KG1 (cell line): ENCODE measurements at places on chromosomes 5 and 9.
A peak's percentile ranks its signal among the peaks of the same experiment; 100 is the strongest.

- no peak for DNase-seq
Observed at GRCh38 chr5:55636177-55636576, 75.9 kb downstream of the SLC38A9 start.

GRCh38 chr5:109836280-109836679 lies 146.6 kb downstream of the MAN2A1 start:
- no peak for DNase-seq

- no peak for DNase-seq
Observed at GRCh38 chr9:5486988-5487387, 23.3 kb upstream of the PDCD1LG2 start.

DNA sequence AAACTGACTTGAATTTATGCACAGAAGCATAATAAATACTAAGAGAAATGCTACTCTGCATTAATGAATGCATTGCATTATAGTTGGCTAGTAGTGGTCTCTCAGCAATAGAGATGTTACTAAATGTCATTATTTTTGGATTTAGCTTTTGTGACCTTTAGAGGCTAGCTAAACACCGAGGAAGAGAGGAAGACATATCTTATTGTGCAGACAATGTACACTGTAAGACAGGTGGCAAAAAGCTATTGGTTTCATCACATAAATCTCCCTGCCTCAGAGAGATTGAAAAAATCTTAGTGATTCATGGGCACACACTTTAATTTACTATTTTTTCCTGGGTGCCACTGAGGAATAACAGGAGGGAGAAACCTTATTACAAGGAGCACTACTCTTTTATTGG lies 435.9 kb downstream of the TMEM232 start:
- no peak for DNase-seq

GRCh38 chr5:133863857-133864585 lies 104.4 kb downstream of the C5orf15 start:
- DNase-seq = no peak

- DNase-seq = no peak
Observed at GRCh38 chr5:56456002-56456401, 222.9 kb upstream of the ANKRD55 start.

- no peak for DNase-seq
Observed at GRCh38 chr9:125663127-125663526, 43.9 kb downstream of the MAPKAP1 start.

DNA sequence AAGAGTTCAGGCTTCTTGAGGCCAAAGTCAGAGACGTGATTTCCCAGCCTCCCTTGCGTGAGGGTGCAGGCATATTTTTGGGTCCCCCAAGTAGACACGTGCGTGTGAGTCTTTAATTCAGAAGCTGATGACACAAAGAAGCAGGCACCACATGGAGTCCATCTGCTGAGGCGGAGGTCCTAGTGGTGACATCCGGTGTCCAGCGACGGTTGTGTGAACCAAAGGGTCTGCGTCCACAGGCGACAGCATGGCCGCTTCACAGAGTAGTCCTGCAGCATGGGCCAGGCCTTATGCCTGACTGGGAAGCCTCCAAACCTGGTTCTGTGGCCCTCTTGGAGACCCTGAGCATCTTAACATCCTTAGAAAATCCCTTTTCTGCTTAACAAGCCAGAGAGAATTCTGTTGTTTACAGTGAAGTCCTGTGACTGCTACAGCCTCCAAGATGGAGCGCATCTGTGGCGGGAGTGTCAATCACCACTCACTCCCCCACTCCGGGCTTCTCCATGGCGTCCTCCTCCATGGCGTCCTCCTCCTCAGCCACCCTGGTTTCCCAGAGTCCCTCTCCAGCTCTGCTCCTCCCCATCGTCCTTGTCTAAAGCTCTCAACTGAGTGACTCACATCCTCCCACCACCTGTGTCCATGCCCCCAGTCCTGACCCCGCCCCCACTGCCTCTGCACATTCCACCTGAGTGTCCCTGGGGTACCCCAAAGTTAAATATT lies 133.8 kb downstream of the PAX5 start:
- no peak for DNase-seq

GRCh38 chr9:121744002-121744686 lies 92.7 kb downstream of the DAB2IP start:
- DNase-seq = no peak

DNA sequence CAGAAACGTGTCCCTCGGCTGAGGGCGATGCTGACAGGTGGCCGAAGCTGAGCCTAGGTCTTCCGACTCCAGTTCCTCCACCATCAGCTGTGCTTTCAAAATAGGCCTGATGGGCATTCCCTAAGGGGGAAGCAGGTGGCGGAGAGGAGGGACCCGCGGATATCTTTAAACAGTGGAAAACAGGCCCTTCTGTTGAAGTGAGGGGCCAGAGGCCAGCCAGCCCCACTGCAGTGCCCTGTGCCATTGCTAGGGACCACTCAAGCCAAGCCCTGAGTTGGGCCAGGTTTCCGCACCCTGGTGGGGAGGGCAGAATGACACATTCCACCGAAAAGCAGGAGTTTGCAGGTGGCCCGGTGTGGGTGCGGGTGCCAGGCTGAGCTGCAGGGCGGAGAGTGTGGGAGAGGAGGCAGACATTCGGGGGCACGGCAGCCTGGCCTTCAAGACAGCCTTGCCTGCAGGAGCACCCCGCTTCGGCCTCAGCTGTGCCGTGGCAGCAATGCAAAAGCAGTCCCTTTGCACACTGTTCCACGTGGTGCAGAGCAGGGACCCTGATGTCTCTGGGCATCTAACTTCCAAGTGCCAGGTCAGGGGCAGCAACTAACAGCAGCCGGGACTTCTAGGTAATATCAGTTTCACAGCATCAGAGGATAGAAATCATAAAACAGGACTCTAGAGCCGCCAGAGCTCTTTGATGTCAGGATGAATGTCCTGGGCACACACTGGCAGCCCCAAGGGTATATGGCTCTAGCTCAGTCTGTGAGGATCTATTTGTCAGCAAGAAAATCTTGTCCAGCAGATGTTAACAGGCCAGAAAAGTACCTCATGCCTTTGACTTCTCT lies 17.2 kb downstream of the HNRNPH1 start:
- no peak for DNase-seq

DNA sequence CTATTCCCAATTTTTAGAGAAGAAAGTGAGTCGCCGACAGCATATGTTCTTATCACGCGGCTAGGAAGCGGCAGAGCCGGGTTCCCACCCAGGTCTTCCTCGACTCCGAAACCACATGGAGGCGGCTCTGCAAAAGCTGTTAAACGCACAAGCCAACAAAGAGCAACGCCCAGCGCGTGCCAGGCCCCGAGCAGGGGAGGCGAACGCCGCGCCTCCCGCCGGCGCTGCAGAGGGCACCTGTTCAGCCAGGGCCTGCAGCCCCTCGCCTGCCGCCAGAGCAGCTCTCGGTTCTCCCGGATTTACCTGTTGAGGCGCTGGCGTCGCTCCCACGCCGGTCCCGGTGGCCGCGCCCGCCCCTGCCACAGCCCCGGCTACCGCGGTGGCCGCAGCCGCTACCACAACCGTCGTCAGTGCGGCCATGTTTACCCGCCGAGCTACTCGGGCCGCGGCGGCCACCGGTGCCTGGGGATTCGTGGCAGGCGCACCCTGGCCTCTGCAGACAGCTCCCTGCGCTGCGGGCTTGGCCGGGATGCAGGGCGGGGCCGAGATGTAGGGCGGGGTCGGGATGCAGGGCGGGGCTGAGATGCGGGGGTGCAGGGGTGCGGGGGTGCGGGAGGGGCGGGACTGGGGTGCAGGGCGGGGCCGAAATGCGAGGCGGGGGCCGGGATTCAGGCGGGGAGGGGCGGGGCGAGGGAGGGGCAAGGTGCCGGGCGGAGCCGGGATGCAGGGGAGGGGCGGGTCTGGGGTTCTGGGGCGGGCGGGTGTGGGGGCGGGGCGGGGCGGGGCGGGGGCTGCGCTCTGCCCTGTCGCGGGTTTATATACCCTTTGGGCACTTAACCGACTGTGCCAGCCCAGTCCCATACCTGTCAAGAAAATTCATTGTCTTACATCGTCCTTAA lies at the start of gene CCDC112:
Gene CCDC112, minus strand, starts transcription at position 531 of the 899 bp plus-strand sequence. Its CDS starts 111 bp downstream, at position 420.
- DNase-seq = peak; percentile 3

GRCh38 chr5:11518676-11519075 lies 385.6 kb downstream of the CTNND2 start:
- DNase-seq = no peak

- no peak for DNase-seq
Observed at GRCh38 chr5:1479581-1480188, 34.4 kb upstream of the SLC6A3 start.

GRCh38 chr9:20622330-20623020 lies at the start of gene MLLT3:
MLLT3 (minus strand) TSS chr9:20622499.
- peak; percentile 74 for DNase-seq

DNA sequence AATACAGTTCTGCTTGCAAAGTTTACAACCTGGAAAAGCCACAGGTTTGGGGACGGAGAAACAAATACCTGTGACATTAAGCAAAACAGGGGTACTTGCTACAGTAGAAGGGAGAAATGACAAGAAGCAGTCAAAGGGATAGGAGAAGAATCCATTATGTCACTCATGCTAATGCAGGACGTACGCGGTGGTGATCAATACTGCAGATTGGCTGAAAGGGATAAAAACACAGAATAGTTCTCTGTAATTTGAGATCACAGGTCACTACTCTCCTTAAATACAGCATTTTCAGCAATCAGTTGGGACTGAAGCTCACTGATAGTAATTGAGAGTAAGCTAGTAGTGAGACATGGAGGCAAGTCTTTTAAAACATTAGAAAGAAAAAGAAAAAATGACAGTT lies 130.3 kb upstream of the MTAP start:
- DNase-seq = no peak

DNA sequence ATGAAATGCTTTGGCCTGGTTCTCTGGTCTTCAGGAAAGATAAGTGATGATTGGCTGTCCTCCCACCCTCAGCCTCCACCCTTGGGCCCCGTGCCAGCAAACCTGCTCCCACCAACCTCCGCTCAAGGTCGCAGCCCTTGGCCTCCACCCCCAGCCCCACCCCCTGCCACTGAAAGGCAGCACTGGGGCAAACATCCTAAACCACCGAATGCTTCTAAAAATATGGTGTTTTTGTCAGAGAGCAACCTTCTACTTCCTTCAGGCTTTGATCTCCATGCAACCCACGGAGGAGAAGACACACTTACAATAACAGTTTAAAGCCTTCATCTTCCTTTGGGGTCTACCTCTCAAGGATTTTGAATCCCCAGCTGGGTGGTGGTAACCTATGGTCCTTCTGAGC lies 24.0 kb upstream of the TCF7 start:
- DNase-seq = no peak

DNA sequence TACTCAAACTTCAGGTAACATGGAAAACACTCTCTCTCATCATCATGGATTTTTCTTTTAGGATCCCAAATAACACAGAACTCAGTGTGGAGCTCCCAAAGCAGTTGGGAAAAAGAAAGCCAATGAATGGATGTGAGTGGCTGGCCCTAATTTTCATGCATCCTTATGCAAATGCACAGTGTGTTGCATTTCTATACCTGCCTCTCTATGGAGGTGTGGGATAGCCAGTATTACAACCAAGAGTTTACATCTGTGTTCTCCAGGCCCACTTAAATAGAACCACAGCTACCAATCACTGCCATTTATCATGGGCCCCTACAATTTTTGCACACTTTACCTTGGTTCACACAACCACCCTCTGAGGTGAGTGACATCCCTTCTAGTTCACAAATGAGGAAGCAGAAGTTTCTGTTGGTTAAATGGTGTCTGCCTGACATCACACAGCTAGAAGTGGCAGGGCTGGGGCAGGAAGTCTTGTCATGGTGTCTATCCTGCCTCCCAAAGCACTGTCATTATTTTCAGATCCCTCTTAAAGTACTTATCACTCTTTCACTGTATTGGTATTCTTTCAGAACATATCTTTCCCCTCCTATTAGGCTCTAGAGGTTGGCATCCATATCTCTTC lies 17.3 kb downstream of the MAMDC2 start:
- no peak for DNase-seq

DNA sequence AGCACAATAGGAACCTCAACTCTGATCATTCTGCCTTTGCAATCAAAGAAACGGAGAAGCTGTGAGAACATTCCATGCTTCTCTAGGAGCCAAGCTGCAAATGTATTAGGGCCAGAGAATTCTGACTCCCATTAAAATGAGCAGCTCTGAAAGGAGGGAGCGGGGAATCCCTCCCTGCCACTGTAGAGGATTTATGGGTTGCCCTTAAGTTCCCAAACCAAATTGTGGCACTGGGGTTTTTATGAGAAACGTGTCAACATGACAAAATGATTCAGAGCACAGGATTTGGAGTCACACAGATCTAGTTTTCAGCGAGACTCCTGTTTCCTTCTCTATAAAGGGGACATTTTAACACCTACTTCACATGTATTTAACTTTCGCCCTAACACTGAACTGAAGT lies 1.8 kb downstream of the IL6ST start:
- DNase-seq = no peak

DNA sequence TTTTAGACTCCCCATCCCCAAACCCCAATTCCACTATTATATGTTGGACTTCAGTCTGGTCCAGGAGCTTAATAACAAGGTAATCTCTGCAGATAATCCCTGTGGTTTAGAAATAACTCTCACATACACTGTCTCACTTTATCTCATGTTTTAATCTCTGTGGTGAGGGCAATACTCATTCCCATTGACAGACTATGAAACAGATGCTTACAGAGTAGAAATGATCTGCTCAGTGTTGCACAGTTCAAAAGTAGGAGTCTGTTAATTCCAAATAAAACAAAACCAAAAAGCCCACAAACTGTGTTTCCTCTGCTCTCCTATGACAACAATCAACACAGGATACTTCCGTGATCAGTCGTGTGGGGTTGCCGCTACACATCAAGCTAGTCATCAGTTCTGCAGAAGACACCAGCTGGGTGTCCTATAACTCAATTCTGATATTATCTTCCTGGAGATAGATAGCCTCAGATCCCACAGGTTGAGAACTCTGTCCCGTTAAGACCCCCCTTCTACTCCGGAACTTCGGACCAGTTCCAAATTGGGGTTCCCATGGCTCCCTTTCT lies 26.3 kb upstream of the FANCC start:
- DNase-seq = no peak

DNA sequence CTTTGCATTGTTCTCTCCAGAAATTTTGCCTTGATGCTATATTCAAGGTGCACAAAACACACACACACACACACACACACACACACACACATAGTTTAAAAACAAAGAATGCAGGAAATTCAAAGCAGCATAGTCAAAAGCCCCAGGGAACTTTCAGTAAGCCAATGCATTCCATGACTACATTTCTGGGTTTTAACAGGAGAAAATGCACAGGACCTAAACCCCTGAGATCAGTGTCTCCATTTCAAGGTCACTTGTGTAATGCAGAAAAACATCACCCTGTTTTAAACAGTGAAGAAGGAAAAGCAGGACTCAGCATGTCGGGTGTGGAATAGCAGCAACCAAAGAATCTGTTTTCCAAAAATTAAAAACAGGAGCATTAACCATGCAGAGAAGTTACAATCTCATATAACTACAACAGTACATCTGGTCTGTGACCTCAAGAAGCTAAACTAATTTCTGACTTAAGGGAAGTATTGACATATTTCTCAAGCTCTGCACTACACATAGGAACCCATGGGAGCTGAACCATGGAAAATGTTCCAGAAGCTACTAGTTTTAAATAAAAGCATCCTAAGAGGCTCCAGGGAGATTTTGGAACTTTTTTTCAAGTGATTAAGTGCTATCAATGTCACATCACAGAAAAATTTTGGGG lies 296.7 kb downstream of the HINT1 start:
- DNase-seq = no peak
